CD4-positive, alpha-beta T cell treated with Interleukin-6 at 100 ng/mL for 8 hours (primary cell): ENCODE measurements at places on chromosomes 1 and 21.

GRCh38 chr1:111818081-111818480, 62.4 kb downstream of the DDX20 start:
- no peak for DNase-seq

GRCh38 chr1:31133368-31133767, 67.9 kb upstream of the PUM1 start:
- DNase-seq = no peak

DNA sequence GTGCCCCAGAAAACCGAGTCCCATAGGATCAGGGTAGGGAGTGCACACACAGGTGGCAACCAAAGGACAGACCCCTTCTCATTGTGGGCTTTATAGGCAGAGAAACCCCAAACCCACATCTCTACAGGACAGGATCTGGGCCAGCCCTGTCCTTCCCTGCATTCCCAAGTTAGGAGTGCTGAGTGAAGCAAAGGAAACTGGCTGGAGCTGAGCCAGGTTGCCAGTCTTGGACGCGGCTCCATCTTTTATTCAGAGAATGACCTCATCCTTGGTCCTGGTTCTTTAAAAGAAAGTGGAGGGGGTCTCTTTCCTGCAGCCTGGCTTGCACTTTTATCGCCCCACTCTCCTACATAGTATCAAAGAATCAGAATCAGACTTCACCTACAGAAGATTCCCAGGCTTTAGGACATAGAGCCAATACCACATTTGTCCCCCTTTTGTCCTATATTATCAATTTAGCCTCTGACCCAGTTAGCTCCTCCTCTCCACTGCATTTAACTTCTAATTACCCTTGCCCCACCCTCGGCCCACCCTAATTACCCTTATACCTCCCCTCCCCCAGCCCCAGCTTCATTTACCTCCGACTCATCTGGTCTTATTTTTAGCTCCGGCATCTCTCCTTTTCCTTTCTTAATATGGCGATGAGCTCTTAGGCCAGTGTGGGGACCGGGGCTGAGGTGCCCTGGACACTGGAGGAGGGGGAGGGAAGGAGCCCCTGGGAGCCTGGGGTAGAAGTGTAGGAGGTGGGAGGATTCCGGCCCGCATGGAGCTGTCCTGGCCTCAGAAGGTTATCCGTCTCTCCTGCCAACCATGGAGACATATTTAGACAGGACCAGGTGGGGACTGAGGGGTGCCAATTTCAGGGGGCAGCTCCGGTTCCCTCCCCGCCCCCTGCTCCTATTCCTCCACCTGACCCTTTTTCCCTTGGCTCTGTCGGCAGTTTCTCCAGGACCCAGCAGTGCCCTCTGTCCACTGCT, at the start of gene CASQ1:
CASQ1 (plus strand) TSS at position 927 of the 977 bp plus-strand sequence. CDS start 177 bp downstream, outside the sequence.
- no peak for DNase-seq

DNA sequence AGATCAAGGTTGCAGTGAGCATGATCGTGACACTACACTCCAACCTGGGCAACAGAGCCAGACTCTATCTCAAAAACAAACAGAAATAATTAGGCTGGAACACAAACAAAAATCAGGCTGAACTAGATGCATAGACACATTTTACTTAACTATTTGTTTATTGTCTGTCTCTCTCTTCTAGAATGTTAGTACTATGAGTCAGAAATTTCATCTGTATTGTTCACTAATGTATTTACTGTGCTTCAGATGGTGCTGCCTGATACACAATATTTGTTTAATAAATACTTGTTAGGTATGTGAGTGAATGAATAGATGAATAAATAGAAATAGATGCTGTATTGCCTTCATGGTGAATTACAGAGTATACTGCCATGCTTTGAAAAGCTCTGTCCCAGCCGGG, 6.0 kb upstream of the LIN28A start:
- no peak for DNase-seq

GRCh38 chr1:178628637-178629251, 96.3 kb upstream of the RALGPS2 start:
- no peak for DNase-seq

DNA sequence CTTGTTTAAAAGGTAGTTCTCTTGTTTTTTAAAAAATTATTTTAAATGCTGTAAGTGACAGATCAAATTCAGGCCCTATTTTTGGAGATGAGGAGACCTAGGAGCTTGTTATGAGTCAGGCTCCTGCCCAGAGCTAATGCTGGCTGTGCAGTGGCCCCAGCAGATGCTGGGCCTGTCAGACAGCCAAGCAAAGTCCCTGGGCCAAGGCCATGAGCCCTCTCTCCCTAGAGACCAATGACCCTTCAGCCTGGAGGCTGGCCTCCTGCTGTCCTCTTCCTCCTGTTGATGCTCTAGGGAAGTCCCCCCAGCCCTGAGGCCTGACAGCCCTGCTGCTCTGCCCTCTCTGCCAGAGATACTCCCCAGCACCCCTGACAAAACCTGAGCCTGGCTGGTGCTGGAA, 128.1 kb upstream of the CTTNBP2NL start:
- DNase-seq = no peak
